ENCODE measurements at places on chromosomes 3 and 15. TPM values are rescaled to one million over a fixed set of nuclear protein-coding genes. Genes with fewer than 3 reads are reported as not detected.

SLC24A5 gene
- not detected for total RNA-seq

SHF gene
- 1.6 TPM for total RNA-seq

CYP1A1 gene
- 2.1 TPM for total RNA-seq

HTR3C gene
- total RNA-seq, result not detected

SLC9C1 gene
- 0.16 TPM for total RNA-seq

GOLGA8H gene
- not detected for total RNA-seq

TM4SF18 gene
- 0.36 TPM for total RNA-seq

MYL3 gene
- total RNA-seq, result 1.4 TPM

RARRES1 gene
- 13.9 TPM for total RNA-seq

HRG gene
- not detected for total RNA-seq

GOLGA6B gene
- not detected for total RNA-seq

ZCWPW2 gene
- total RNA-seq, result 0.65 TPM

EFHB gene
- 0.54 TPM for total RNA-seq

SNX4 gene
- 33.8 TPM for total RNA-seq

RAMAC gene
- total RNA-seq, result 14.4 TPM

PYGO1 gene
- total RNA-seq, result 3.8 TPM

CEMIP gene
- total RNA-seq, result 537 TPM

SNTN gene
- total RNA-seq, result not detected

CCDC39 gene
- not detected for total RNA-seq

HCLS1 gene
- total RNA-seq, result 2.3 TPM

CHRNA3 gene
- total RNA-seq, result not detected

GOLGA8O gene
- 0.18 TPM for total RNA-seq

All from cardiac atrium fibroblast (primary cell).